ENCODE measurements at places on chromosomes 11 and 22.

DNA sequence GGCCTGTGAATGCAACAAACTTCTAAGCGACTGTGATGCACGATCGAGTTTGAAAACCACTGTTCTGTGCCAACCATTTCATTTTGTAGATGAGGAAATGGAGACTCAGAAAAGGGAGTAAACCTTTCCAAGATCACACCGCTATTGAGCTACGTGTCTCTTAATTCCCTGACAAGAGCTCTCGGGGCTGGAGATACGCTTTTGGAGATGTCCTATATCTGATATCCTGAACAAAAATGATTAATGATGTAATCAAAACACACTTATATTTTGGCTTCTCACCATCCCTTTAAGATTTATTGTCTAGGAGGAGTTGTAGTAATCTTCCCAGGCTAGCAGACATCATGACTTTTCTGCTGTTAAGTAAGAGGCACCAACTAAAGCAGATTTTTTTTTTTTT is 1.7 kb upstream of the PARVA start:
- no peak for DNase-seq

DNA sequence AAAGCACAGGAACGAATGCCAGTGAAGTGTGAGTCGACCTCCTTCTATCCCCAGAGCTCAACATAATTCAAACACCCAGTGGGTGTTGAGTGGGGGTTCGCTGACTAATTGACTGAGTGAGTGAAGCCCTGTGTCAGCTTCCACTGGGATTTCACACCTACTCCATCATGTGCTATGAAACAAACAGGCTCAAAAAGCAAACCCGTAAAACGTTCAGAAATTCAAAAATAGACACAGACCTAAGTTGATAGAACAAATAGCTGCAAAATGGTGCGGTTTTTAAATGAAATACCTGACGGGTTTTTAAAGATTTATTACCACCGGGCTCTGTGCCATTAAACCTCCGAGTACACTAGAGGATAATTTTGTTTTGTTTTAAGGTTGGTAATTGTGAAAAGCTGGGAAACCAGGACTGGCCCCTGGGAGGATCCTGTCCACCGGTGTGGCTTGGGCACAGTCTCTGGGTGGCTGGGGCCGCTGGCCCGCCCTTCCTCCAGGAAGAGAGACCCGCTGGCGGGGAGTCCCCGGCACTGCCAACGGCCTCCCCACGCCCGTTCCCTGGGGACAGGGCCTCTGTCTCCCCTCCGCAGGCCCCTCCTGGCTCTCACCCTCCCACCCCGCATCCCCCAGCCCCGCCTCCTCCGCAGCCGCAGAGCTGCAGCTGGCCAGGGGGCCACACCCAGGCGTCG is 13.6 kb downstream of the KCNJ5 start:
- peak; percentile 83 for DNase-seq

- no peak for DNase-seq
Observed at GRCh38 chr11:28984231-28984630, 876.0 kb downstream of the METTL15 start.

DNA sequence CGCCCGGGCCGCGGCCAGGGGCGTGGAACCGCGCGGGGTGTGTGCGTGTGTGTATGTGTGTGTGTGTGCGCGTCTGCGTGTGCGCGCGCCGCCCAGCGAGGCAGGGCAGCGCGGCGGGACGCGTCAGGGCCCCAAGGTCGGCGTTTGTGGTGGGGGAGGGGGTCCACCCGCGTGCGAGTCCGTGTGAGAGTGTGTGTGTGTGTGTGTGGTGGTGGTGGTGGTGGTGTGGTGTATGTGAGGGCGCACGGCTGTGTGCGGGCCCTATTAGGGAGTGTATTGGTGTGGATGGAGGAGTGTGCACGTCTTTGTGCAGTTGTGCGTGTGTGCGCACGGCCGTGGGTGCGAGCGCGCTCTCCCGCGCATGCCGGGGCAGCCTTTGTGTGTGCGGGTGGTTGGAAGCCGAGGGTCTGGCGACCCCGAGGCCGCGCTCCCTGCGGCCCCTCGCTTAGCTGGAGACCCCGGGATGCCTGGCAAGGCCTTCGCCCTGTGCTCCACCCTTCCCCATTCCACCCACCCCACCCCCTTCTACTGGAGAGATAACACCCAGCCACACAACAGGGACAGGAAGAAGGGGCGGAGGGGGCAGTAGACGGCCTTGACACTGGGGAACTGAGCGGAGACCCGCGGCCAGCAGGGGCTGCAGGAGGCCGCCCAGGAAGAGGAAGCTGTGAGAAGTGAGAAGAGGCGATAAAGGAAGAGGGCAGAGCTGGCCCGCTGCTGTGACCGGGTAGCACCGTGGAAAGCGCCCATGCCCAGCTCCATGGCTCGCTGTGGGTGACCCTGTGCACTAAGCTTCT is 528 bp upstream of the ARRB1 start:
- no peak for DNase-seq

DNA sequence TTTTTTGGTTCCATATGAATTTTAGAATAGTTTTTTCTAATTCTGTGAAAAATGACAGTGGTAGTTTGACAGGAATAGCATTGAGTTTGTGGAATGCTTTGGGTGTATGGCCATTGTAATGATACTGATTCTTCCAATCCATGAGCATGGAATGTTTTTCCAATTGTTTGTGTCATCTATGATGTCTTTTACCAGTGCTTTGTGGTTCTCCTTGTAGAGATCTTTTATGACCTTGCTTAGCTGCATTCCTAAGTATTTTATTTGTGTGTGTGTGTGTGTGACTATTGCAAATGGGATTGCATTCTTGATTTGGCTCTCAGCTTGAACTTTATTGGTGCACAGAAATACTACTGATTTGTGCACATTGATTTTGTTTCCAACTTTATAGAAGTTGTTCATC is 3.0 kb upstream of the CSF2RB start:
- no peak for DNase-seq

- no peak for DNase-seq
Observed at GRCh38 chr11:84289381-84289906, 1003.3 kb upstream of the CCDC90B start.

DNA sequence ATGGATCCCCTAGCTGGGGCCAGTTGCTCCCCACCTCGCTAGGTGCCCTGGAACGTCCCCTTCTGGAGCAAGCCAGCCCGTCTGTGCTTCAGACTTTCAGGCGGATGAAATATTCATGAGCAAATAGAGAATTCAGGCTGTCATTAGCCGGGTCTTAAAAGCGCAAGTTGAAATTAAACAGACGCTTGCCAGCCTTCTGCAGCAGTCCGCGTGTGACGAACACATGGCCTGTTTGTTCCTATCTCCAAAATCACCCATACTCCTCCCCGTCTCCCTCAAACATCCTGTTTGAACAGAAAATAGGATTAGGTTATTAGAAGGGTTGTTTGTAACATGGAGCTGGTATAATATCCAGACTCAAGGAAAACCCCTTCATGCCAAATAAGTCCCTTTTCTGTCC is 38.7 kb downstream of the MYO18B start:
- DNase-seq = peak; percentile 19

Measured in COR-L47 (cell line).